ENCODE measurements at places on chromosomes 12 and 14. TPM values are rescaled to one million over a fixed set of nuclear protein-coding genes. Genes with fewer than 3 reads are reported as not detected.

CATSPERB gene
- total RNA-seq: not detected

DCD gene
- total RNA-seq: not detected

CCDC38 gene
- total RNA-seq: not detected

C12orf54 gene
- not detected for total RNA-seq

TAS2R8 gene
- total RNA-seq: not detected

IFNG-AS1 gene
- total RNA-seq: not detected

CTSG gene
- total RNA-seq: not detected

Data from Daoy (cell line).